ENCODE measurements at places on chromosomes 16 and 17.

DNA sequence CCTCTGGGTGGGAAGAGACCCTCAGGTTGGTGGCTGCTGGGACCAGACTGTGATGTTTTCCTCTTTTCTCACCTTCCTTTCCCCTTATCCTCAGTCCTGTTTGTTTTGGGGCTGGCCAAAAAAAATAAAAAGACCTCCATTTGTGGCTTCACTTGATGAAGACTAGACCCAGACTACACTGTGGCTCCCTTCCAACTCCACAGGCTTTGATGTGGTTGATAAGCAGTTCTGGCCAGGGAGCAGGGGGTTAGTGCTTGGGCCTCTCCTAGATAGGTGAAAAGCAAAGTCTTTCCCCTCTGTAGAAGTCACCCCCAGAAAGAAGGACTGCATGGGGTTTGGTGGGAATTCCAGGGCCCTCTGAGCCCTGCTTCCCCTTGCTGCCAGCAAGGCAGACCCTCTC, 11.2 kb upstream of the ADAM11 start:
- no peak for DNase-seq

DNA sequence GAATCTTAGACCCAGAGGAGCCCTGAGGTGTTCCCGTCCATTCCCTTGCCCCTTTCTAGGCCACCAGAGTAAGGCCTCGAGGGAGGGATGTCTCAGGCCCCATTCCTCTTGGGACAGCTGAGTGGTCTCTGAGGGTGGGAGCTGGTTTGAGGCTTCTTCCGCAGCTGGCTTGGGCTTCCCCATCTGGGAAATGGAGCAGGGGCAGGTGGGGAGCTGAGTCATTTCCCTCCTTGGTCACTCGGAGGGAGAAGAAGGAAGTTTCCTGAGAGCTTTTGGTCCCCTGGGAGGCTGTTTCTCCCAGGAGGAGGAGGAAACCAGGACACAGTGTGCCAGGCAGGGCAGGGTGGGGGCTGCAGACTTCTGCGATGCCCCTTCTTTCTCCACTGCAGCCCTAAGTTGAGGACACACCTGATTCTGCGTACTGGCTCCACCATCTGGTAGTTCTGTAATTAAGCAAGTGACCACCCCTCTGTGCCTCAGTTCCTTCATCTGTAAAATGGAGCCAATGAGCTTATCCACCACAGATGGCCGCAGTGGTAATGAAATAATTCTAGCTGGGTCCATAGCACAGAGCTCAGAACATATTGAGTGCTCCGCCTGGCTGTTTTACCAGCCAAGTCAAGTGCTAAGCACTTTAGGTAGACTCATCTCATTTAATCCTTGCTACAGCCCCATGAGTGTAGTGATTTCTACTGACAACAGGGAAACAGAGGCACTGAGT, 1.6 kb upstream of the KCNJ12 start:
- no peak for DNase-seq

DNA sequence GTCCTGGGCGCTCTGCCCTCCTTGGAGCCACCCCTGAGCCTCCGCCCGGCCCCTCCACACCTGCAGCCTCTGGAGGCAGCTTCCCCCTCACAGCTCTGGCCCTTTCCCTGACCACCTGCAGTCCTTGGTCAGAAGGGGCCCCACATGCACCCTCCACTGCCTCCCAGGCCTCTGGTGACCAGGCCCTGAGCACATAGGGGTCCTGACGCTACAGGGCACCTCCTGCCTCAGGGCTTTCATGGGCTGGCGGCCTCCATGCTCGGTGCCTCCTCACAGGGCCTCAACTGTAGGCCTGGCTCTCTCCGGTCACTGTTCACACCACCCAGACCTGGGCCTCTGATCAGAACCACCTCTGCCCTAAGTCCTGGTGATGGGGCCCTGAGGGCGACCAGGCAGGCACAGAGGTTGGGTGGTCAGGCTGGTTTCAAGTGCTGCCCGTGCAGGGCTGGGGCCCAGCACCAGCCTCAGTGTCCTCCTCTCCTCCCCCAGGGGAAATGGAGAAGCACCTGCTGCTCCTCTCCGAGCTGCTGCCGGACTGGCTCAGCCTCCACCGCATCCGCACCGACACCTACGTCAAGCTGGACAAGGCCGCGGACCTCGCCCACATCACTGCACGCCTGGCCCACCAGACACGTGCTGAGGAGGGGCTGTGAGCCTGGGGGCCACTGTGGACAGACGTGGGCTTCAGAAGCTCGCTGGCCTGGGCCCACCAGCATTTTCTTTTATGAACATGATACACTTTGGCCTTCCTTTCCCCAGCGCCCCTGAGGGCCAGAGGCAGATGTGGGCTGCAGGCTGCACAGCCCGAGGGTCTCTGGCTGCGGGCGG, 3.9 kb downstream of the APRT start:
- no peak for DNase-seq

DNA sequence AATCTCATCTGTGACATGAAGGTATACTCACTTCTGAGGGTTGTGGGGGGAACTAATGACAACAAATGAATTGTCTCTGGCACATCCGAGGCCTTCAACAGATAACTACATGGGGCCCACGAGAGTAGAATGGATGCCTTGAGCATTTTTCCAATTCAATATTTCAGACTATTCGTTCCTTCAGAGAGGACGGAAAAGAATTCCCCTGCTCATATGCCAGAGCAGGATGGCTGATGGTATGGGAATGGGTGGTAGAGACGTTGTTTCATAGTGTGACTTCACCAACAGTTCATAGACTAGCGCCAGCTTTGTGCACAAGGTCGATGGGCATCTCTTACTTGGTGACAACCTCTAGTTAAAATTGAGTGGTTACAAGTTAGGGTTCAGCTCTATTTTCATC, 61.3 kb downstream of the HLF start:
- DNase-seq, result no peak

- DNase-seq, result no peak
Measured at GRCh38 chr17:81039854-81040758, 5.2 kb downstream of the BAIAP2 start.

DNA sequence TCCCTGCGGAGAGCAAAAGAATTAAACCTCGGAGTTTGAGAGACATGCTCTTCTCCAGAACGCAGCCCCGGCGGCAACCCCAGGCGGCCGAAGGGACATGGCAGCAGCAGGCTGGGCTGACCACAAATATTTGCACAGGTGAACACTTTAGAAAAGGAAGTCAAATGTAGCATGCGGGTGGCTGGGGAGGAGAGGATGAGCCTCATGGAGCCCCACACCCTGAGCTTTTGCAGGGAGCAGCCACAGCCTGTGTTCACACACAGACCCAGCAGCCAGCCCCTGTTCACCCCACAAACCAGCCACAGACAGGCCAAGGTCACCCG, 17.8 kb downstream of the HS3ST6 start:
- DNase-seq, result no peak

DNA sequence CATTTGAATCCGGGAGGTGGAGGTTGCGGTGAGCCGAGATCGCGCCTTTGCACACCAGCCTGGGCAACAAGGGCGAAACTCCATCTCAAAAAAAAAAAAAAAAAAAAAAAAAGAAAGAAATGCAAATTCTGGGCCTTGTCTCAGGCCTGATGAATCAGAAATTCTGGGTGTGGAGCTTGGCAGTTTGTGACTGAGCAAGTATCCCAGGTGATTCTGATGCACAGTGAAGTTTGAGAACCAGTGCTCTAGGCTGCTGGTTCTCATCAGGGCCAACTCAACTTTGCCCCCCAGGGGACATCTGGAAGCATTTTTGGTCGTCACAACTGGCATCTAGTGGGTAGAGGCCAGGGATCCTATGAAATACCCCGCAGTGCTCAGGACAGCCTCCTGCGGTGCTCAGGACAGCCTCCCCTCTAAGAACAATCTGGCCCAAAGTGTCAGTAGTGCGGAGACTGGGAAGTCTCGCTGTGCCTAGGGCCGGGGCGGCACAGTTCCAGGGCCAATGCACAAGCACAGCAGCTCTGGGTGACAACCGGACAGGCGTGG, 55.9 kb downstream of the SDK2 start:
- DNase-seq, result no peak

DNA sequence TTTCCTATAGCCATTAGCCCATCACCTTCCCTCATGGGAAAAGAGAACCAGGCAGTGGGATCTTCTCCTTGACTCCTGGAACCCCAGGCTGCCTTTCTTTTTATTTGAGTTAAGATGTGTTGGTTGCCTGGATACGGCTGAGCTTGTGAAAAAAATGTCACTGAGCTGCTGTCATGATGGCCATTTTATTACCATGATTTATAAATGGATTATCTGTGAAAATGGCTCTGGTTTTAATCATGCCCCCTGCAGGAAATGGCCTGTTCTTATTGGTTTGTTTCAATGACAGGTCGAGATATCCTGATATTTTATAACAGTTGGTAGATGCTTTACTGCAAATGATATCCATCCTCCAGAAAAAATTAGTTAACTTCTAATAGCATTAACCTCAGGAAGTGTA, 640.4 kb downstream of the CDH11 start:
- no peak for DNase-seq

GRCh38 chr17:71163121-71163812, 957.6 kb upstream of the SOX9 start:
- DNase-seq, result no peak

GRCh38 chr16:21268236-21268635, 9.9 kb downstream of the CRYM start:
- DNase-seq, result no peak

DNA sequence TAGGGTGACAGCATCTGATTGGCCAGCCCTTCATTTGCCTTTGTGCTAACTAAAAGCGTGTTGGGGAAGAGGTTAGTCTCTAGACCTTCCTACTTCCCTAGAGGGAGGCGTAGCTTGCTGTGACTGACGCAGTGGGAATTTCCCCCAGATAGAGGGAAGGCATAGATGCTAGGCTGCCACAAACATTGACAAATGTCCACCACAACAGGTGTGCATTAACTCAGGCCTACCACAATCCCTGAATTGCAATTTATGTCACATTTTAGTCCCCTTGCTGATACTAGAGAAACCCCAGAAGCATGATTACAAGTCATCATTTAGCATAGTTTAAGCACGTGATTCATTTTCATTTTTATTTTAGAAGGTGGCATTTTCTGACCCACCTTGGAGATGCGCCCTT, 76.3 kb upstream of the WSB1 start:
- DNase-seq, result no peak

DNA sequence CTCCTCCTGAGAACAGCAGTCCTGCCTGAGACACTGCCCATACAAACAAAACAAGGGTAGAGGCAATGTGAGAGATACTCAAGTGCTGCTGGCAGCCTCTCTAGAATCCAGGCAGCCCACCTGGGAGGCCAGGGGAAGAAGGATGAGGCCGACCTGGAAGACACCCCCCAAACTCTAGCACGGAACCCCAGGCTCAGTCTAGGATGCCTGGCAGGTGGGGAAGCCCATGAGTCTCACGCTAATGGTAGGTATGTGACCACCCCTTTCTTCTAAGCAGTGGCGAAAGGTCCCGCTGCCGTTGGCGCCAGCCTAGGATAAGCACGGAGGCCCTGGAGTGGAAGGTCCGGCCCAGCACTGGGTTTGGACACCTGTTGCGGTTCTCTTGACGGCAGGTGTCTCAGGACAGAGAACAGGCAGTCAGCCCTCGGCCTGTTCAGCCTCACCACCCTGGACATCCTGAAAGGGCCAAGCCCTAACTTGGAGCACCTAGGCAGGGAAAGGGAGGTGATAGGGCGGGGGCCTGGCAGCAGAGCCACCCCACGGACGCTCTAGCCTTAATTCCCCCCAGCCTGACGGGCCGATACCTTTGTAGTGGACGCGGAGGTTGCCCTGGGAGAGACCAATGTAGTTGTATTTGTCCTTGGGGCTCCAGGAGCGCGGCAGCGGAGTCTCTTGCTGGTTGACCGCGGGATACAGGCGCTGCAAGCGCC, 487 bp downstream of the RANBP10 start:
- no peak for DNase-seq

- DNase-seq, result peak; percentile 81
Measured at GRCh38 chr17:62870030-62870541, 62.0 kb upstream of the MARCHF10 start.

- DNase-seq, result no peak
Measured at GRCh38 chr17:80393961-80394360, 21.0 kb upstream of the ENDOV start.

DNA sequence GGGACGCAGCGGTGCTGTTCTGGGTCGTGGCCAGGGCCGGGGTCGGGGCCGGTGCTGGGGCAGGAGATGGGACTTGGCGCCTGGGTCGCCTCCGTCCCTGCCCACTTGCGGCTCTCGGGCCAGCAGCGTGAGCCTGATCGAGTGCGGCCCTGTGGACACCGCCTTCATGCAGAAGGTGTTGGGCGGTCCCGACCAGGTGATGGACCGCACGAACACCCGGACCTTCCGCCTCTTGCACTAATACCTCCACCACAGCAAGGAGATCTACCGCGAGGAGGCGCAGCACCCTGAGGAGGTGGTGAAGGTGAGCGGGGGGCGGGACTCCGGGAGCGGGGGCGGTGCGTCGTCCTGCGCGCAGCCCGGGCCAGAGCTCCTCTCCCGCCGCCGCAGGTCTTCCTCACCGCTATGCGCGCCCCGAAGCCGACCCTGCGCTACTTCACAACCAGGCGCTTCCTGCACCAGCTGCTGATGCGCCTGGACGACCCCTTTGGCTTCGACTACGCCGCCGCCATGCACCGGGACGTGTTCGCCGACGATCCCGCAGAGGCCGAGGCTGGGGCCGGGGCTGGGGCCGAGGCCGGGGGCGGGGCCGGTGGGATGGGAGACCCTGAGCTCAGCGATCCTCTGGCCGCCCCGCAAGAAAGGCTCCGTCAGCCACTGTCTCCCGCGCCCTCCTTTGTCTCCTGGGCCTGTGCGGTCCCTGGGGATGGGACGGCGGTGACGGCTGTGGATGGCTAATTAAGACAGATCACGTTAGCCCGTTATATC, 4.5 kb upstream of the HSD17B1 start:
- DNase-seq, result peak; percentile 98

DNA sequence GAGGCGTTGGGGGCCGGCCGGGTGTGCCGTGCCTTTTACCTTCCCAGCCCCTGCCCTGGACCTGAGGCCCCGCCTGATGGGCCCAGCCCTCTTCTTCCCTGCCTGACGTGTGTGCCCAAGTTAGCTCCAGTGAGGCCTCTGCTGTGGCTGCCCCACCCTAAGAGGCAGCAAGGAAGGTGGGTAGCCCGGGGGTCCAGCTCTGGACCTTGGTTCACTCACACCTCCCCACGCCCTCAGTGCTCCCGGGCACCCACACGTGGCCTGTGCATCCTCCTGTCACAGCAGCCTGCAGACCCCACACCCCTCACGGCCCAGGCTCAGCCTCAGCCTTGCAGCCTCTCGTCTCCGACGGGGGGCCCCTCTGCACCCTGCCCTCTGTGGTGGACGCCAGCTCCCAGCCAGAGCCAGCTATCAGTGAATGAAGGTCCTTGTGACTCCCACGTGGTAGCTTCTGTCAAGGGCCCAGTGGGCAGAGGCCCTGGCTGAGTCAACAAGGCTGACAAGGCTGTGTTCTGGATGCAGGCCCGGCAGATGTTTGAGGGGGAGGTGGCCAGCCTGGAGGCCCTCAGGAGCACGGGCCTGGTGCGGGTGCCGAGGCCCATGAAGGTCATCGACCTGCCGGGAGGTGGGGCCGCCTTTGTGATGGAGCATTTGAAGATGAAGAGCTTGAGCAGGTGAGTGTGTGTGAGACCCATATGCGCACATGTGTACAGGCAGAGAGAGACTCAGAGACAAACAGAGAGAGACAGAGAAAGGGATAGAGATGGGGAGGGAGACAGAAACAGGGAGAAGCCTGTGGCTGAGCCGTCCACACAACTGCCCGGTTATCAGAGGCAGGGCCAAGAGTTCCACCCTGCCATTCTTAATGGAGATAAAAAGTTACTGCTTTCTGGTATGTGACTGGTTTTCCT, 2.8 kb downstream of the FN3K start:
- peak; percentile 32 for DNase-seq

Measured in H7 (cell line).